ENCODE measurements at places on chromosomes 1 and 21.

DNA sequence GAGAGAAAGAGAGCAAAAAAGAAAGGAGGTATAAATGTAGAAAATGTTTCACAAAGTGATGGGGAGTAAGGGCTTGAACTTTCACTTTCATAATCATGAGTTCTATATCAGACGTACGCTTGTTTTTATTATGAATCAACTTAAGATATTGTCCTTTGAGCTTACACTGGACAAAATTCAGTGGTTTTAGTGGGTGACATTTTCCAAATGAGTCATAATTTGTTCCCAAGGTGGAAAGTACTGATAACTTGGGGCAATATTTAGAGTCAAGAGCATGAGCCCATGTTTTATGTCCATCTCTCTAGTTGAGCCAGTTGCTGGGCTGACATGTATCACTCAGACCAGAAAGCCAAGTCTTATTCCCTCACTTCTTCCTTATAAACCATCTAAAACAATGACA is 161.6 kb downstream of the CHRM3 start:
- H3K36me3 ChIP-seq = no peaks in the 10 kb centered on the region
- no peaks in the 10 kb centered on the region for H3K27me3 ChIP-seq
- DNase-seq = no peak
- no peak overlapping the region for H3K27ac ChIP-seq
- no peak overlapping the region for H3K4me3 ChIP-seq

DNA sequence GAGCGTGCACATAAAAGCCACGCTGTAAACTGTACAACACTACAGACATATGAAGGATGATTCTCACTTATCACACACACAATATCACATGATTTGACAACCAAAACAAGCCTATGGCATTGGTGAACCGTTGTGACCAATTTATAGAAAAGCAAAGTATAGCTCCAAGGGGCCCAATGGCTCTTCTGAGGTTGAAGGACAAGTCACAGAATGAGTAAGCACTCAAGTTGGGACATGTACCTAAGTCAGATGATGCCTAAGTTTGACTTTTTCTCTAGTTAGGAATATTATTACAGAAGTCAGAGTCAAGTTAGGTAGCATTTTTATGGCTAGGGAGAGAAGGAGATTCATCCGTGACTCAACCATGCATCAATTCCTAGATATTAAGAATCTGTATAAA is 45.7 kb downstream of the PLPP3 start:
- H3K36me3 ChIP-seq = peaks cover 60% of the 10 kb centered on the region
- no peak for DNase-seq
- no peak overlapping the region for H3K4me3 ChIP-seq
- H3K27me3 ChIP-seq = no peaks in the 10 kb centered on the region
- H3K27ac ChIP-seq = 0 out of 2 replicates have a peak overlapping the region, but pooled peaks have one; percentile 6

GRCh38 chr1:231750818-231751362 is 124.3 kb downstream of the DISC1 start:
- H3K4me1 ChIP-seq = no peaks in the 10 kb centered on the region
- H3K27ac ChIP-seq = no peak overlapping the region
- DNase-seq = no peak
- no peak overlapping the region for H3K4me3 ChIP-seq
- no peaks in the 10 kb centered on the region for H3K27me3 ChIP-seq

DNA sequence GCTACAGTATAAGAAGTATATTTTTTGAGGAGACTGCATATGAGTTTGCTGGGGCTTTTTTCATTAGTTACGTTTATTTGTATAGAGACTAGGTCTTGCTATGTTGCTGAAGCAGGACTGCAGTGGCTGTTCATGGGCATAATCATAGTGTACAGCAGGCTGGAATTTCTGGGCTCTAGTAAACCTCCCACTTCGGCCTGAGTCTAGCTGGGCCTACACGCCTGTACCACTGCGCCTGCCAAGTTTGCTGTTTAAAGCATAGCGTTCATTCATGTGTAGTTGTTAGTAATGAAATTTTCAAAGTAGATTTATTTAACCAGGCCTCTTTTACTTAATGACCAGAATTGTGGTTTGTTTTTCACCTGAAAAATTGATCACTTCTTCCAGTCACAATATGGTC is 33.8 kb downstream of the HS2ST1 start:
- no peak for DNase-seq
- H3K4me1 ChIP-seq = peaks cover 10% of the 10 kb centered on the region
- no peaks in the 10 kb centered on the region for H3K36me3 ChIP-seq
- no peak overlapping the region for H3K4me3 ChIP-seq
- no peak overlapping the region for H3K27ac ChIP-seq

DNA sequence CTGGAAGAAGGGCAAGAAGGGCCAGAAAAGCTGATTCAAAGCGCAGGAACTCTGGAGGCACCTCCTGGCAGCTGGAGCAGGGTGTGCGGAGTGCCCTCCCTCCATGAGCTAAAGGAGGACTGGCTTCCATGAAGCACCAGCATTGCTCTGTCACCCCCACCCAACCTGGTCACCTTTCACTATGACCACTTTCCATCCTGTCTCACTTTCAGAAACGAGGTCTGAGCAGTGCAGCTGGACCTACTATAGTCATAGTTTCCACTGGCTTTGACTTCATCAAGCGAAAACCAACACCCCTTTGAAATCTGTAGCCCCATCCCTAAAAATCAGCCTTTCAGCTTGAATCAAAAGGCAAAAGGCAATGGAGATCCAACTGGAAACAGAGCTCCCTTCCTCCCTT is 84.8 kb upstream of the CACNA1E start:
- no peaks in the 10 kb centered on the region for H3K36me3 ChIP-seq
- no peaks in the 10 kb centered on the region for H3K4me1 ChIP-seq
- H3K27ac ChIP-seq = no peak overlapping the region

DNA sequence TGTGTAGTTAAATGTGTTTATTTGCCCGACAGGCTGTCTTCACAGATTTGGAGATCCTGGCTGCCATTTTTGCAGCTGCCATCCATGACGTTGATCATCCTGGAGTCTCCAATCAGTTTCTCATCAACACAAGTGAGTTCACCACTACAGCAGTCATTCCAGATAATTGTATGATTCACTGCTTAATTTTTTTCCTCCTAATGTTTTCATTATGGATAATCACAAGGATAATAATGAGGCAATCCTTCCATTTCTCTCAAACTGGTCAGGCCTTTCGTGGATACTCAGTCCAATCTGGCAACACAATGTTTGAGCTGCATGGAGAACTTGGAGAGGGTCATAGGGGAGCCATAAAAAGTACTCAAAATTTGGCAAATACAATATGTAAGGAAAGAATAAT is 168.3 kb upstream of the SGIP1 start:
- no peak for DNase-seq
- H3K4me3 ChIP-seq = no peak overlapping the region
- no peaks in the 10 kb centered on the region for H3K4me1 ChIP-seq
- H3K27me3 ChIP-seq = no peaks in the 10 kb centered on the region
- peaks cover 32% of the 10 kb centered on the region for H3K36me3 ChIP-seq

- H3K36me3 ChIP-seq = no peaks in the 10 kb centered on the region
- H3K27ac ChIP-seq = peak overlapping the region; percentile 31
Observed at GRCh38 chr1:36824390-36824861, 209.9 kb downstream of the GRIK3 start.

GRCh38 chr1:226210571-226211176 is 12.8 kb upstream of the MIXL1 start:
- H3K36me3 ChIP-seq = no peaks in the 10 kb centered on the region
- H3K27ac ChIP-seq = no peak overlapping the region
- H3K4me3 ChIP-seq = no peak overlapping the region

DNA sequence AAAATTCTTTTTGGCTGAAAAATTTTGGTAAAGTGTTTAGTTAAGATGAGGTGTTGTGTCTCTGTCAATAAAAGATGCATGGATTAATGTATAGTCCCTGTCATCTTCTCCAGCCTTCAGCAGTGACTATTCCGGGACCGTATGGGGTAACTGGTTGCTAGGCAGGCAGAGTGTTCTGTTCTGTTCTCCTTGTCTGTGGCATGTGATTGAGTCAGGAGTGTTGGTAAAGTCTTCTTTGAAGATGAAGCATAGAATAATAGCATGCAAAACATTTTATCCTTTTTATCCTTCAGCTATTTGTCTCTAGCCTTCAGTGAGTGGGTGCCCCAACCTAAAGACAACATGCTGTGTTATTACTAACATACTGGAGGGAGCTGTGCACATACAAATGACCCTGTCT is 74.6 kb downstream of the RGL1 start:
- H3K27me3 ChIP-seq = no peaks in the 10 kb centered on the region
- no peak for DNase-seq

GRCh38 chr1:183070923-183071618 is 47.9 kb downstream of the LAMC1 start:
- H3K27me3 ChIP-seq = no peaks in the 10 kb centered on the region
- H3K4me1 ChIP-seq = no peaks in the 10 kb centered on the region
- no peak for DNase-seq
- H3K27ac ChIP-seq = no peak overlapping the region
- H3K4me3 ChIP-seq = no peak overlapping the region

GRCh38 chr1:29945426-29945825 is 709.1 kb downstream of the PTPRU start:
- H3K4me3 ChIP-seq = no peak overlapping the region
- H3K27me3 ChIP-seq = no peaks in the 10 kb centered on the region
- H3K4me1 ChIP-seq = peaks cover 14% of the 10 kb centered on the region
- DNase-seq = no peak
- no peak overlapping the region for H3K27ac ChIP-seq

- no peak for DNase-seq
- peak overlapping the region; percentile 82 for H3K4me3 ChIP-seq
- no peaks in the 10 kb centered on the region for H3K27me3 ChIP-seq
- no peaks in the 10 kb centered on the region for H3K36me3 ChIP-seq
Observed at GRCh38 chr1:169484683-169485430, 887 bp downstream of the SLC19A2 start.

DNA sequence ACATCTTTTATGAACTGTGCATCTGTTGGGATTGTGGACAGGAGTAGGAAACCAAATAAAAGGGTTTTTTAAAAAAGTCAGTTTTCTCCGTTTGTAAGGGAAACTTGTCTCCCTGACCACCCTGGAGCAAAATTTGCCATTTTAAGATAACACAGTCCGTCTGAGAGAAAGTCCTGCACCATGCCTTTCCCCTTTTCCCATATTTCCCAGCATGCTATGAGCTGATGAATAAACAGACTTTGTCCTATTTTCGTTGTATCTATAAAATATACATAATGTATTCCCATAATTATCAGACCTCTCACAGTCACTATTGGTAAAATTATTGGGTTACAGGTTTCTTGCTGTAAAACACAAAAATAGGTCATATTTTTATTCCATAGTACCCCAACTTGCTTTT is 1.7 kb upstream of the AKT3 start:
- H3K4me1 ChIP-seq = peaks cover 4% of the 10 kb centered on the region
- no peaks in the 10 kb centered on the region for H3K27me3 ChIP-seq
- H3K36me3 ChIP-seq = no peaks in the 10 kb centered on the region
- peak overlapping the region; percentile 55 for H3K4me3 ChIP-seq
- no peak overlapping the region for H3K27ac ChIP-seq
- DNase-seq = no peak

GRCh38 chr1:33670567-33670966 is 193.3 kb upstream of the HMGB4 start:
- H3K4me1 ChIP-seq = no peaks in the 10 kb centered on the region
- H3K27ac ChIP-seq = no peak overlapping the region
- H3K36me3 ChIP-seq = no peaks in the 10 kb centered on the region
- H3K4me3 ChIP-seq = no peak overlapping the region
- H3K27me3 ChIP-seq = no peaks in the 10 kb centered on the region
- DNase-seq = no peak

GRCh38 chr1:230191079-230191804 is 124.2 kb downstream of the GALNT2 start:
- H3K4me3 ChIP-seq = no peak overlapping the region
- H3K36me3 ChIP-seq = no peaks in the 10 kb centered on the region
- no peak for DNase-seq

- no peak overlapping the region for H3K4me3 ChIP-seq
- no peaks in the 10 kb centered on the region for H3K36me3 ChIP-seq
- H3K27me3 ChIP-seq = no peaks in the 10 kb centered on the region
Observed at GRCh38 chr1:53511933-53512806, 53.0 kb downstream of the DMRTB1 start.

DNA sequence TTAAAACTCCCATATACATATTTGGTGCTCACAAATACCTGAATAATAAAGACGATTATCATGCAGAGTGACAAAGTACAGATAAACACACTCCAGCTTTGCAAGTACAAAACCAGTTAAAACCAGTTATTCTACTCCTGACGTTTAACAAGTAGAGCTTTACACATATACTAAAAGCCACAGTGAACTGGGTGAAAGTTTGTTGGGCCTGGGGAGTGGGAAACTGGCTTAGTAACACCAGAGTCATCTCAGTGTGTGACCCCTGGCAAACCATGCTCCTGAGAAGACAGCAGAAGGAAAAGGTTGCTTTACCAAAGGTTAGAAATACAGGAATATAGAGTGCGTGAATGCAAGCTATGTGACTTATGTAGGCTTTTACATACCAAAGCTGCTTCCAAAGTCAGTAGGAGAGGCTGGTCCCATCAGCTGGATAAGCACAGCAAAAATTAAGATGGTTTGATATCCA is 148.1 kb downstream of the NRIP1 start:
- H3K27me3 ChIP-seq = no peaks in the 10 kb centered on the region
- H3K36me3 ChIP-seq = no peaks in the 10 kb centered on the region
- no peak for DNase-seq
- no peak overlapping the region for H3K4me3 ChIP-seq

- no peak for DNase-seq
- no peaks in the 10 kb centered on the region for H3K36me3 ChIP-seq
- H3K4me1 ChIP-seq = 0 out of 2 replicates have a peak, but pooled peaks cover 3% of the 10 kb centered on the region
- H3K27ac ChIP-seq = no peak overlapping the region
- no peaks in the 10 kb centered on the region for H3K27me3 ChIP-seq
- no peak overlapping the region for H3K4me3 ChIP-seq
Observed at GRCh38 chr1:77412820-77413530, 131.2 kb downstream of the AK5 start.

DNA sequence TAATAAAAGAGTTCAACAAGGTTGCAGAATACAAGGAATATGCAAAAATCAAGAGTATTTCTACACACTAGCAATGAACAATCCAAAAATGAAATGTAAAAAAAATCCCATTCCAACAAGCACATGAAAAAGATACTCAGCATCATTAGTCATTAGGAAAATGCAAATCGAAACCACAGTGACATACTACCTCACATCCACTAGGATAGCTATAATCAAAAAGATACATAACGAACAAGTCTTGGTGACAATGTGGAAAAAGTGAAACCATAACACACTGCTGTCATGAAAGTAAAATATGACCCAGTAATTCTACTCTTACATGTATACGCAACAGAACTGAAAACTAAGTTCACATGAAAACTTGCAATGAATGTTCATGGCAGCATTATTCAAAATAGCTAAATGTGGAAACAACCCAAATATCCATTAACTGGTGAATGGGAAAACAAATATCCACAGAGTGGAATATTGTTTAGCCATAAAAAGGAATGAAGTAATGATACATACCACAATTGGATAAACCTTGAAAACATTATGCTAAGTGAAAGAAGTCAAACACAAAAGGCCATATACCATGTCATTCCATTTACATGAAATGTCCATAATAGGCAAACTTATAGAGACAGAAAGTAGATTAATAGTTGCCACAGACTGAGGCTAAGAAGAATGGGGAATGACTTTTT is 34.3 kb downstream of the PIK3R3 start:
- H3K27me3 ChIP-seq = no peaks in the 10 kb centered on the region
- H3K27ac ChIP-seq = no peak overlapping the region
- no peaks in the 10 kb centered on the region for H3K36me3 ChIP-seq

- no peaks in the 10 kb centered on the region for H3K4me1 ChIP-seq
- no peak for DNase-seq
- no peaks in the 10 kb centered on the region for H3K36me3 ChIP-seq
Observed at GRCh38 chr21:36583591-36583990, 103.7 kb upstream of the CLDN14 start.

- no peaks in the 10 kb centered on the region for H3K36me3 ChIP-seq
- no peaks in the 10 kb centered on the region for H3K27me3 ChIP-seq
- DNase-seq = no peak
- H3K4me1 ChIP-seq = no peaks in the 10 kb centered on the region
Observed at GRCh38 chr1:20266141-20266540, 24.5 kb upstream of the VWA5B1 start.

Data from H1 (cell line).